Umbilical cord (tissue), 2 donors: ENCODE measurements at places on chromosomes 6 and 20.
A peak's percentile ranks its signal among the peaks of the same experiment; 100 is the strongest.

- DNase-seq: peak; percentile 51
Observed at GRCh38 chr20:4613718-4614620, 107.7 kb upstream of the PRND start.

- no peak for DNase-seq
Observed at GRCh38 chr6:35195120-35195780, 18.5 kb upstream of the SCUBE3 start.

GRCh38 chr20:4135385-4136077 lies 120.2 kb upstream of the RNF24 start:
- peak; percentile 31 for DNase-seq

DNA sequence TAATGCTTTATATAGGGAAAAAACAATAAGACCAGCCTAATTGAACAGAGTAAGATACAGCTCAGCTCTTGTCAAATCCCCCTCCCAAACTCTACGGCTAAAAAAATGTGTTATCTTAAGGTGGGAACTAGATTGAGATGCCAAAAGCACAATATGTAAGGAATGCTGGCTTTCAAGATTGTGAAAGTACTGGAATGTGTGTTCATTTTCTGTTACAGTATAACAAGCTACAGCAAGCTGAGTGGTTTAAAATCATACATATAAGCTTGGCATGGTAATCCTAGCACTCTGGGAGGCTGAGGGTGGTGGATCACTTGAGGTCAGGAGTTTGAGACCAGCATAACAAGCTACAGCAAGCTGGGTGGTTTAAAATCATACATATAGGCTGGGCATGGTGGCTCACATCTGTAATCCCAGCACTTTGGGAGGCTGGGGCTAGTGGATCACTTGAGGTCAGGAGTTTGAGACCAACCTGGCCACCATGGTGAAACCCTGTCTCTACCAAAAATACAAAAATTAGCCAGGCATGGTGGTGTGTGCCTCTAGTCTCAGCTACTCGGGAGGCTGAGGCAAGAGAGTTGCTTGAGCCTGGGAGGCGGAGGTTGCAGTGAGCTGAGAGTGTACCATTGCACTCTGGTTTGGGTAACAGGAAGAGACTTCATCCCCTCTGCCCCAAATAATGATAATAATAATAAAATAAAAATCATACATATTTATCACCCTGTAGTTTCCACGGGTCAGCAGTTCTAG lies 297.7 kb downstream of the DOK5 start:
- DNase-seq: peak; percentile 61

DNA sequence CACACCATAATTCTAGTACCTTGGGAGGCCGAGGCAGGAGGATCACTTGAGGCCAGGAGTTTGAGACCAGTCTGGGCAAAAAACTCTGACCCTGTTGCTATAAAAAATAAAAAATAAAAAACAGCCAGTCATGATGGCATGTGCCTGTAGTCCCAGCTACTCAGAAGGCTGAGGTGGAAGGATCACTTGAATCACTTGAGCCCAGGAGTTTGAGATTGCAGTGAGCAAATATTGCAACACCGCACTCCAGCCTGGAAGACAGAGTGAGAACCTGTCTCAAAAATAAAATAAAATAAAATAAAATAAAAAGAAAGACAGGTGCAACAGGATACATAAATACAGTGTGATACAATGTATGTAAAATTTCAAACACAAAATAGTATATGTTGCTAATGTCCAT lies 154.5 kb downstream of the OTOR start:
- DNase-seq: no peak

DNA sequence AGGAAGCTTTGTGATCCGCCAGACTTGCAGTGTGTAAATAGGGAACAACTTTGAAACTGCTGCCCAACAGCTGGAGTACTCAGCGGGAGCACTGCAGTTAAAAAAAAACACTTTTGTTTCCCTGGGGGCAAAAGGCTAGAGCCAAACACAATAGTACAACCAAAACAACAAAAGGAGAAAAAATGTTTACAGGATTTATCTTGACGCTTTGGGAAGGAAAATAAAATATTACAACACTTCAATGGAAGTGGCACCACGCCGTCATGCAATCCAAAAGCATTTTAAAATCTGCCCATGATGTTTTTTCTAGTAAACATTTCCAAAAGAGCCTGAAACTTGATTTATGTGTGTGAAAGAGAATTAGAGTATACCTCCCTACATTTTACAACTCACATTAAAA lies 26.0 kb downstream of the PTPRK start:
- no peak for DNase-seq

GRCh38 chr6:124798942-124799496 lies 163.2 kb upstream of the RNF217 start:
- no peak for DNase-seq

DNA sequence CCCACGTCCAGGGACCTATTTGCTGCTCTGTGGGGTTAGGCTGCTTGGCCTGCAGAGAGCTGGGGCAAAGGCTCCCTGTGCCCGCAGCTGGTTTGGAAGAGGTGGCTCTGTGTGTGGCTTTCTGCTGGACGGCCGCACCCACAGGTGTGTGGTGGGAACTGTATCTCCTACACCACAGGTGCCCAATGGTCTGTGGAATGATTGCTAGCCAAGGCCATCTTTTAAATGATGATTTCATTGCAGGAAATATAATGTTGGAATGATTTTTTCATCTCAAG lies 178.4 kb downstream of the DLL1 start:
- DNase-seq: no peak

DNA sequence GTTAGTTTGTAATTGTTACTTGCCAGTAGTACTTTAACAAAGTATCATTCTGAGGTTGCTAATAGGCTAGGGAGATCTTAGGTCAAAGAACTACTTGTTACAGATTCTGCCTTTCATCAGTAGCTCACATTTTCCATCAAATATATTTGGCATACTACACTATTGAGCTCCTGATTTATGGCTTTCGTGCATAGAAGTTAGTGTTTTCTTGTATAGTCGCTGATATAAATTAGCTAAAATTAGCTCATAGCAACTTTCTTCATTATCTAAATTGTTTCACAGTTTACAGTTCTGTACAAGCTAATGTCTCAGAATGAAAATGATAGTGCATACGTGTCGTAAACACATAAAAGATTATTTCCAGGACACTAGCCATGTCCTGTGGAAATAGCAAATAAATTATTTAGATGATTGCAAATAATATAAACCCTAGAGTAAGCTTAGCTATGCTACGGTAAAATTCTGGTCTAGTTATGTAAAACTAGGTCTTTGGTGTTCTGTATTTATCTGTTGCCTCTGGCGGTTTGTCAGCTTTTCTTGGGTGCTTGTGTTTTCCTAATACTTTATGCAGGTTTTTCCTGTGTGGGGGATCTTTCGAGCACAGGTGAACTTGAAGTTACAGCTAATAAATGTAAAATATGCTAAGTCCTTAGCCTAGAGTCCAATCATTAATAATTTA lies 15.1 kb downstream of the PDE7B start:
- no peak for DNase-seq

DNA sequence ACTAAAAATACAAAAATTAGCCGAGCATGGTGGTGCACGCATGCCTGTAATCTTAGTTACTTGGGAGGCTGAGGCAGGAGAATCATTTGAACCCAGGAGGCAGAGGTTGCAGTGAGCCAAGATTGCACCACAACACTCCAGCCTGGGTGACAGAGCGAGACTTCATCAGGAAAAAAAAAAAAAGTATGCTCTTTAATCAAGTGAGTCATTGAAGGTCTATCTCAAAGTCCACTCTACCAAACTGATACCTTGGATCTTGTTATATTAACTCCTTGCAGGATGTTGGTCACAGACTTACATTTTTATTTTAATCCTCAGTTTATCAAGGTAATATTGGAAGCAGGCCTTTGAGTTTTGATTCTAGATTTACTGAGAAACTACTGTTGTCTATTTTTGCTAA lies 348.7 kb downstream of the COL12A1 start:
- DNase-seq: no peak

DNA sequence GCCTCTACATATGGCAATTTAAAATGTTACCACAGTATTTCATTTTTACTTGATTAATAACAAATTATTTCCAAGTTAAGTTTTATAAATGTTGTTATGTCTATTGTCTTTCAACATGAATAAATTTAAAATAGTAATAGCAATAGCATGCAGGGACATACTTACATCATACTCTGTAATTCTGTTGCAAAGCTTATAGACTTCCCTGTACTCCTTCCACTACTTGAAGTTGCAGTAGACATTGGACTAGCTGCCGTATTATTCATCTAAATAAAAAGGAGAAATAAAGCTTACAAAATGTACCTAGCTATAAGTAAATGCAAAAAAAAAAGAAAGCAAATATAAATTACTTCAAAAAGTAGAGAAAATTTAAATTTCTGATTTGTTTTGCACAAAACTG lies 12.7 kb downstream of the SUPT3H start:
- no peak for DNase-seq

- DNase-seq: no peak
Observed at GRCh38 chr6:143896126-143896860, 32.0 kb downstream of the ZC2HC1B start.

- no peak for DNase-seq
Observed at GRCh38 chr6:21341910-21342309, 251.6 kb upstream of the SOX4 start.

GRCh38 chr6:3377536-3378397 lies 79.1 kb downstream of the SLC22A23 start:
- no peak for DNase-seq
